Esophagus squamous epithelium (tissue), 5 donors: ENCODE measurements at places on chromosomes 2 and 18.

DNA sequence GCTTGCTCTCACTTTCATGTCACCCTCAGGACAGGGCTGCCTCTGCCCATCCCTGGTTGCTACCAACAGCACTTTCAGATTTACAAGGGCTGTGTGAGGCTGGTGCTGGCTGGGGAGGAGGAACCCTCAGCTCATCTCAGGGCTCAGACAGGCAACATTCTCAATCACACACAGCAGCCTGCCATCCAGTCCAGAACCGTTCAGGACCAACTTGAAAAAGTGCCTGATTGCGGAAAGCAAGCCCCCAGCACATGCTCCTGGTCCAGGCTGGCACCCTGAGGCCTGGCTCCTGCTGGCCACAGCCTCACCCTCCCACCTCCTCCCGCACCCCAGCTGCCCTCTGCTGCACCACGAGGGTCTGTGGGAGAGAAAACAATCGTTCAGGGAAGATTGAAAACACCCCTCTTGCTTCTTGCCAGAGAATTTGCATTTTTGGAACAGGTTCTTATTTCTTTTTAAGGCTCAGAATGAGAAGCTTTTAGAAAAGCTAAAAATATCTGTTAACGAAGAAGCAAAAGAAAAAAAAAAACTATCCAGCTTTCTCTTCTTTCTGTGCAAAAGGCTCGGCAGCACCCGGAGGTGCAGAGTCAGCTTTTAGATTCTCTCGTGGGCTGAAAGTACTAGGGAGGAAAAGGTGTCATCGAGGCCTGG is 403.8 kb upstream of the ID2 start:
- DNase-seq: no peak

GRCh38 chr2:27891673-27892105 is 1.2 kb downstream of the BABAM2 start:
- DNase-seq: no peak

DNA sequence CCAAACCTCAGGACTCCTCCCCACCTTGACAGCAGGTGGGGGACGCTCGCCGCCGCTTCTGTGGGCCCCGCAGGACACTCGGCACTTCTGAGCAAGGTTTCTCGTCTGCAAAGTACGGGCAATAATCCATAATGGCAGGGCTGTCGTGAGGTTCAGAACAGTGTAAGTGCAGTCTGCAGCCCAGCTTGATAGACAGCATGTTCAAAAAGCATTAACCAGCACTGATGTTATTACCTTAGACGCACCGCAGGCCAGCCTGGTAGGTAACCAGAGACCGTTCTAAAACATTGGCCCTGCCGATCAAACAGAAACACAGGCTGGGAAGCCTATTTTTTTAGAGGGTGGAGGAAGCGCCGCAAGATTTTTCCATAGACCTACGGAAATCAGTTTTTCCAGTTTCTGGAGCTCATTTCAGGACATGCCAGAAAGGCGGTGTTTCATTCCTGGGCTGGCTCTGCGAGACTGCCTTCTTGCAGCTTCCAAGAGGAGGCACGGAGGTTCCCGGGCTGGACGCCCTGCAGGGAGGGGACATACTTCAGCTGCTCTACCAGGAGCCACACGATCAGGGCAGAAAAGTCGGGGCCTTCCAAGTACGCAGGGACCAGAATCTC is 148.7 kb downstream of the TPO start:
- DNase-seq: no peak

- DNase-seq: no peak
Measured at GRCh38 chr18:27276886-27277285, 91.8 kb upstream of the CHST9 start.

- no peak for DNase-seq
Measured at GRCh38 chr2:38010995-38011394, 65.0 kb downstream of the CYP1B1 start.
